GF-D8 (cell line): ENCODE measurements at places on chromosomes 2 and 18.

GRCh38 chr2:47313728-47314127, 89.2 kb upstream of the MSH2 start:
- no peak for DNase-seq

DNA sequence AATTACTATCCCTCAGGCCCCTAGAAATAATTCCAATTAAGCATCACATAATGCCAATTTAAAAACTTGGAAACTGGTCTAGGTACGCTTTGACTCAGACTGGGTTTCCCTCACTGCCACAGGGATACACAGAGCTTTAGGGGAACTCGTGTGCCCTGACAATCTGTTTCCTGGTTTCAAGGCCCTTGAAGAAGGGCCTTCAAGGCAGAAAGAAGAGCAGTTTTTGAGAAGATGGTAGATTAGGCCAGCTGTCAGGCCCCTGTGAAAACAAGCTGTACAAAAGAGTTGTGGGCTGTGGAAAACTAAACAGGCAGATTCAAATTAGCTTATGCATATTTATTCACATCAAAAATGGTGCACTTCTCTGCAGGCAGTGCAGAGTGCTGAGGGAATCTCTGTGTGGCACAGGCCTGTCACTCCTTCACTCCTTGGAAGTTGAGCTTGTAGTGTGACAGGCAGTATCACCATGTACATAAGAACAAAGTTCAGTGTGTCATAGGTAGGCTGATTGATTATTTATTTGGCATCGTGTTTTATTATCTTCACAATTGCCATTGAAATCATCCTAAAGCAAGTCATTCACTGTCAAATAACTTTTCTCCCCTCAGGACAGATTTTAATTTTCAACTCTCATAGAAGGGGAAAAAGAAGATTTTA, 614.4 kb upstream of the GYPC start:
- DNase-seq, result no peak

DNA sequence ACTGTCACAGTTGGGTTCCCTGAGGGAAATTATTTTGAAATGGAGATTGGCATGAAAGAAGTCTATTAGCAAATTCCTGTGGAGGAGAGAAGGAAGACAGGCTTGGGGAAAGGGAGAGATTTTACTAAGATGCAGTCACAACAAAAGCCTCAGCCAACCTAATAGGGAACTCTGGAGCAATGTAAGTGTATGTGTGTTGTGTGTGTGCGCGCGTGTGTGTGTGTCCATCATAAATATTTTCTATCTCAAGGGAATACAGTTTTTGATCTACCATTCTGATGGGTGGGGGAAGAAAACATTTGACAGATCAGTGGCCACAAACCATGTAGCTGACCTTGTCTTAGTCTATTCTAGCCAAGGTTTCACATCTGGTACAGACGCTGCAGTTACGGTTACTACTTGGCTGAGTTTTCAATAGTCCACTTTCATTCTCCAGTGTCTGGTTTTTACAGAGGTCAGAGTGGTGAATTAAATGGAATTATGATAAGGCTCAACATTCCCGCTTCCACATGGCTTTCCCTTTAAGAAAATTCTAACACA, 72.6 kb downstream of the MREG start:
- DNase-seq, result no peak

DNA sequence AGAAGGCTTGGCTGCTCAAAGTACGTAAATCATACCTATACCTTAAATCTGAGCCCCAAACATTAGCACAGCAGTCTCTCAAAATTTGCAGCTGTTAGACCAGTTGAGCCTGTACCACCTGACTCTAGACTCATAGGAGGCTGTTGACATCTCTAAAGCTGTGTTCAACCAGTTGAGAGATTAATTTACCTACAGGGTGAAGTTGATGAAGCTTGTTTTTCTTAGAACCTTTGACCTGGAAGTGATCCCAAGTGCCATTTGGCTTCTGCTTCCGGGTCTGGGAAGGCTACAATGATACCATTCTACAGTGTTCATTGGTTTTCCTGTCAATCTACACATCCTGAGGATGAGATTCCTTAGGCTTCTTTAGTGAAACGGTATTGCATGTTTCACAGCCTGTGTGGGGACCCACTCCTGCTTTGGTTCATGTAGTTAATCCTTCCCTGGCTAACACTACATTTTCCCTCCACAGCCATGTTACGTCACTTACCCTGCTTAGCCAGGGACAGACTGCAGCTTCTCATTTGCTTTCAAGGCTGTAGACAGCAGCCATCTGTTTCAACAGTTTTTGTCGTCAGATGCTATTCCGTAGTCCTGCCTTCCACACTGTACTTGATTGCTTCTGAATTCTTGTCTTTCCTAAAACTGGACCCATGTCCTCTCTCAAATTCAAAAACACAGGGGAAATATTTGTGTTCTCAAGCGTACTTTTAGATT, 4.7 kb upstream of the IL1RL2 start:
- DNase-seq, result no peak

DNA sequence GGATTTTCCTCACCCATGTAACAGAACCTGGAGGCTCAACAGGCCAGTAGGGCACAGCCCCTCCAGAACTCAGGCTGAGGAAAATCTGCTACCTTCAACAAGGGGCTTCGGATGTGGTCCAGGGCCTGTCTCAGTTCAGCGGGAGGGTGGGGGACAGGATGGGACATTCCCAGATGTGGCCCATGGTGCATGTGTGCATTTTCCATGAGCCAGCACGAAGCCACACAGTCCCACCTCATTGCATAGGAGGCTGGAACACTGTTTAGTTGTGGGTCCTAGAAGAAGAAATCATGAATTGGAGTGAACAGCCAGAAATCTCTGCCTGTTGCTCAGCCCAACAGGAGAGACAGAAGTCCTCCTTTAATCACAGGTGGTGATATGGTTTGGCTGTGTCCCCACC, 469.6 kb upstream of the MYT1L start:
- no peak for DNase-seq
